Amygdala (tissue), 56 donors: ENCODE measurements at places on chromosomes 16 and 17.

GRCh38 chr16:76194616-76195015 lies 82.6 kb upstream of the CNTNAP4 start:
- DNase-seq, result no peak

- DNase-seq, result no peak
Observed at GRCh38 chr17:57682701-57683100, 62.4 kb downstream of the CCDC182 start.

GRCh38 chr17:19253112-19253511 lies 15.9 kb downstream of the EPN2 start:
- DNase-seq, result no peak

DNA sequence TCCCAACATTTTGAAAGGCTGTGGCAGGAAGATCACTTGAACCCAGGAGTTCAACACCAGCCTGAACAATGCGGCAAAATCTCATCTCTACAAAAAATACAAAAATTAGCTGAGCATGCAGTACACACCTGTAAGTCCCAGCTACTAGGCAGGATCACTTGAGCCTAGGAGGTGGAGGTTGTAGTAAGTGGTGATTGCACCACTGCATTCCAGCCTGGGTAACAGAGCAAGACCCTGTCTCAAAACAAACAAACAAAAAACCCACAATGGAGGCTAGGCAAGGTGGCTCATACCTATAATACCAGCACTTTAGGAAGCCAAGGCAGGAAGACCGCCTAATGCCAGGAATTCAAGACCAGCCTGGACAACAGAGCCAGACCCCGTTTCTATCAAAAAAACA lies 12.0 kb downstream of the APPBP2 start:
- DNase-seq, result no peak

DNA sequence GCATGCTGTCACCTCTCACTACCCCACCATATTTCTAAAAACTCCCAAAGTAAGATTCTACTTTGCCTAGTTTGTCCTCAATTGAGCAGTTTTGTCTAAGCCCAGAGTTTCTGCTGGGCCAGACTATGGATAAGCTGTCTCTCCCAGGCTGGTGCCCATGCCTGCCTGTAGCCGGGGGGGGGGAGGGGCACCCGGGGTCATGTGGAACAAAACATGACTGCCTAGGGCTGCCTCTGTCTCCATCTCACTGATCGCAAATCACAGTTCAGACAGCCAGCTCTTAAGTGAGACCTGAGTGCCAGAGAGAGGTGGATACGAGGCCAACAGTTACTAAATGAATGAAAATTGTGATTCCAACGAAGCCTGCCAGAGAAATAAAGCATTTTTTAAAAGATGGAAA lies 78.8 kb upstream of the RPRML start:
- DNase-seq, result no peak

DNA sequence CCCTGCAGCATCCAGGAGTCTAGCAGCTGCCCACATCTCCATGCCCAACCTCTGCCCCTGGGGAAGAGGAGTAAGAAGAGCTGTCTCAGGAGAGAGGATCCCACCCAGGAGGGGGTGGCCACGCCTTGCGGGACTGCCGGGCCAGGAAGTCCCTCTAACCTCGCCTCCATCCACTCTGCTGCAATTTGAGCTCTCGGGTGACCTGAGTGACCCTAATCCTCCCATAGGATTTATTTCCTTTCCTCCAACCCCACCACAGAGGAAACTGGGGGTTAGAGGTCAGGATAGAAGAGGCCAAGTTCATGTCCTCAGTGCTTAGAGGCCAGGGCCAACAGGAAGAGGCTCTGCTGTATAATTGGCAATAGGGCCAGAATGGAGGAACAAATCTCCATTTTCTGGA lies 22.6 kb upstream of the NGFR start:
- DNase-seq, result no peak

DNA sequence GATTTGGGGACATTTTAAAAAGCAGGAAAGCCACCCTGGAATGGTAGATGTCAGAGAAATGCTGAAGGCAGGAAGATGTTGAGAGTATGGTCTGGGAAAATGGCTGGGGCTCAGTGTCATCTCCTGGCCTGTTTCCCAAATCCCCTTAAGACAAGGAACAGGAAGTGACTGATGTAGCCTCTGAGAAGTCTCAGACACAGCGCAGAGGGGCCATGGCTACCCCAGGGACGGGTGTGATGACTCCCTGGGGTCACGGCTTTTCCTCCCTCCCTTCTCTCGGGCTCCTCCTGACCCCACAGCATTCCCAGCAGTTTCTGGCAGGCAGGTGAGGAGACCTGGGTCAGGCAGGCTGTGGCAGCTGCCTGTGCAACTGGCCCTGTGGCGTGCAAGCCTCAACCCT lies 45.4 kb downstream of the RAP1GAP2 start:
- no peak for DNase-seq
